ENCODE measurements at places on chromosomes 11 and 22.
A peak's percentile ranks its signal among the peaks of the same experiment; 100 is the strongest.

DNA sequence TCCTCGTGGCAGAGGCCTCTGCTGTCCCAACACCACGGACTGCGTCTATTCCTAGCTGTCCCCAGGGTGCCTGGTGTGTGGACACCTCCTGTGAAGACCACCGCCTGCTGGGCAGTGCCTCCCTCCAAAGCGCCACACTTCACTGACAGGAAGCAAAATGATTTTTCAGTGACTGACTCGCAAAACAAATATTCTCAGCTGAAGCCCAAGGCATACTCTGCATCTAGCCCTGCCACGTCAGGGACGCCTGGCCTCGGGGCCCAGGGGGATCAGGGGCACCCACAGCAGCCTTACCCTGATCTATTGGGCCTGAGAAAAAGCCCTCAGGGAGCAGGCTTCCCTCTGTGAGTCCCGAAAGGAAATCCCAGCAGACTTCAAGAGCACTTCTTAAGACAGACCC is 2.2 kb downstream of the BRD1 start:
- peak overlapping the region; percentile 75 for H3K4me3 ChIP-seq
- peaks cover 9% of the 10 kb centered on the region for H3K4me1 ChIP-seq
- H3K36me3 ChIP-seq, result peaks cover 21% of the 10 kb centered on the region
- DNase-seq, result peak; percentile 38
- peak overlapping the region; percentile 86 for H3K27ac ChIP-seq

- no peak overlapping the region for H3K27ac ChIP-seq
- no peaks in the 10 kb centered on the region for H3K27me3 ChIP-seq
- DNase-seq, result no peak
Measured at GRCh38 chr11:72226701-72227100, 2.1 kb downstream of the INPPL1 start.

DNA sequence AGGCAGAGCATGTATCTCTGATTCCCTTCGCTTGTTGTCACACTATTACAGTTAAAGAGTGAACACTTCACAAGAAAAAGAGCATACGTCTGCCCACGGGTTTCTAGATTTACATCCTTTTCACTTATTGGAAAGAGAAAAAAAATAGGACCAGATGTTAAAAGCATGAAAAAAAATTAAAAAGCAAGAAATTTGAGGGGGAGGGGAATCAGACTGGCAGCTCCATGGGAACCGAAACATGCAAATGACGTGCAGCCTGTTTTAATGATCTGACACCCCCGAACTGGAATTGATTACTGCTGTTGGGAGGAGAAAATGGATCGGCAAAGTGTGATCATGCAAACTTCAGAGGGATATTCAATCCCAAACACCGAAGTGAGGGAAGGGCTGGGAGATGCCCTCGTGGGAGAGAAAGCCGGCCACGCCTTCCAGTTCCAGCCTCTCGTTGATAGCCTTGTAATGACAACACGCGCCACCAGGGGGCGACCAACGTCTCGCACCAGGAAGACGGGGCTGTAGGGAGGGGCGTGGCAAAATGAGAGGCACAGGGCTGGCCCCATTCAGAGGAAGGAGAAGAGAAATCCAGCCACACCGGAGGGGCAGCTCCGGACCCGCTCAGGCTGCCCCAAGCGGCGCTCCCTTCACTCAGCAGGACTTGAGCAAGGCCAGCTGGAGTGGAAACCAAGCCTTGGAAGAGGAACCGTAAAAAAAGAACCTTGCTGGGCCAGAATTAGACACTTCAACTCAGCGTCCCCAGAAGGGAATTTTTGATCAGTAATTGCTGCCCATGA is 53.8 kb upstream of the SYT13 start:
- H3K27ac ChIP-seq, result no peak overlapping the region
- no peaks in the 10 kb centered on the region for H3K27me3 ChIP-seq
- DNase-seq, result peak; percentile 87

GRCh38 chr11:65418431-65418680 is 4.2 kb upstream of the NEAT1 start:
- H3K36me3 ChIP-seq, result peaks cover 8% of the 10 kb centered on the region
- H3K27me3 ChIP-seq, result no peaks in the 10 kb centered on the region
- peak overlapping the region; percentile 100 for H3K27ac ChIP-seq
- peak; percentile 47 for DNase-seq
- no peak overlapping the region for H3K4me3 ChIP-seq

GRCh38 chr22:39153220-39153717 is 789 bp upstream of the CBX7 start:
- peaks cover 18% of the 10 kb centered on the region for H3K27me3 ChIP-seq
- no peaks in the 10 kb centered on the region for H3K4me1 ChIP-seq
- no peaks in the 10 kb centered on the region for H3K36me3 ChIP-seq
- no peak for DNase-seq
- no peak overlapping the region for H3K27ac ChIP-seq
- H3K4me3 ChIP-seq, result peak overlapping the region; percentile 42

DNA sequence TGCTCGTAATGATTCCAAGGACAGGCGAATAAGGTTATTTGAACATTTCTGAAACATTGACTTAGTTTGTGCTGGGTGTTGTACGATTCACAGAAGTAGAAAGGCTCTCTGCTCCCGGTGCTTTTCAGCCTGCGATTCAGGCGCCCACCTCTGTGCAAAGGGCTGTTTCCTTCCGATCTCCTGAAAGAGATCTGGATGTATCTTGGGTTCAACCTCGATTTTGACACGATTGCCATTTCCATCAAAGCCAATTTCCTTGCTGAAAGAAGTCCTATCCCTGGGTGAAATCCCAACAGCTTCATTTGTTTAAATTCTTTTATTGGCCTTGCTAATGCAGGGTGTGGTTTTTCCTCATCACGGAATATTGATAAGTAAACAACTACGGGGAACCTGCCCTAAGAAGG is 1.1 kb upstream of the ZC3H12C start:
- H3K4me1 ChIP-seq, result peaks cover 3% of the 10 kb centered on the region
- peak overlapping the region; percentile 69 for H3K4me3 ChIP-seq
- H3K36me3 ChIP-seq, result no peaks in the 10 kb centered on the region
- peak; percentile 43 for DNase-seq
- peak overlapping the region; percentile 90 for H3K27ac ChIP-seq

DNA sequence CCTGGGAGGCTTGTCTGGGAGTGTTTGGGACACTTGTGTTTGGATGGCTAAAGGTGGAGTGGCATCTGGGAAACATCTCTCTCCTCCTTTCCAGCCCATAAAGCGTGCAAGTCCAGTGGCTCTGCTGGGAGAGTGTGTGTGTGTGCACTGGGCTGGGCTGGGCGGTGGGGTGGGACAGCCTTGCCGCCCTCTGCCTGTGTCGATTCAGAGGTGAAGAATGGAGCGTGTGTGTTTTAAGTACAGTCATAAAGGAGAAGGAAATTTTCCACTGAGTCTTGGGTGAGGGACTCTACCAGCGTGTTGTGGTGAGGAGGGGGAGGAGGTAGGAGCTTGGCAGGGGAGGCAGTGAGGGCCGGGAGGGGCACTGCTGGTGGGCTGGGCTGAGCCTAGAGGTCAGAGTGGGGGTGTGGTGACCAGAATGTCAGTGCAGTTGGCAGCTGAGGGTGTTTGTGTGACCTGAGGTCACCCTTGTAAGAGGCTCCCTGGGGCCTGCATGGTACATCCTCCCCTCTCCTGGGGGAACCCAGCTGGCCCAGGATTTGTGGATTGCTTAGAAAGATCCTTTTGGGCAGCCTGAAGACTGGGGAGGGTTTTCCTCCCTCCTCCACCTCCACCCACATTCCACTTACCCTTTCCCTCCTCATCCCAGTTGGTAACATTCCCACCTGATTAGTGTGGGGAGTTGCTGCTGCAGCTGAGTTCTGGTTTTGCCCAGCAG is 1.7 kb downstream of the TIMP3 start:
- peak; percentile 85 for DNase-seq
- peak overlapping the region; percentile 72 for H3K27ac ChIP-seq
- H3K4me3 ChIP-seq, result peak overlapping the region; percentile 49
- H3K4me1 ChIP-seq, result peaks cover 10% of the 10 kb centered on the region

All from fibroblast of lung (primary cell).